ENCODE measurements at places on chromosomes 4 and X. TPM values are rescaled to one million over a fixed set of nuclear protein-coding genes. Genes with fewer than 3 reads are reported as not detected.

The ODAPH gene
- total RNA-seq = not detected

The TLR2 gene
- total RNA-seq = 35.2 TPM

The UBE2K gene
- 51.0 TPM for total RNA-seq

The GYG2 gene
- 10.9 TPM for total RNA-seq

The XPNPEP2 gene
- 6.6 TPM for total RNA-seq

The FDCSP gene
- total RNA-seq = not detected

The STK32B gene
- total RNA-seq = 1.6 TPM

The SPOCK3 gene
- total RNA-seq = not detected

The EVC2 gene
- total RNA-seq = 12.5 TPM

The NUP62CL gene
- total RNA-seq = 0.62 TPM

The PLP1 gene
- total RNA-seq = 637 TPM

DNA sequence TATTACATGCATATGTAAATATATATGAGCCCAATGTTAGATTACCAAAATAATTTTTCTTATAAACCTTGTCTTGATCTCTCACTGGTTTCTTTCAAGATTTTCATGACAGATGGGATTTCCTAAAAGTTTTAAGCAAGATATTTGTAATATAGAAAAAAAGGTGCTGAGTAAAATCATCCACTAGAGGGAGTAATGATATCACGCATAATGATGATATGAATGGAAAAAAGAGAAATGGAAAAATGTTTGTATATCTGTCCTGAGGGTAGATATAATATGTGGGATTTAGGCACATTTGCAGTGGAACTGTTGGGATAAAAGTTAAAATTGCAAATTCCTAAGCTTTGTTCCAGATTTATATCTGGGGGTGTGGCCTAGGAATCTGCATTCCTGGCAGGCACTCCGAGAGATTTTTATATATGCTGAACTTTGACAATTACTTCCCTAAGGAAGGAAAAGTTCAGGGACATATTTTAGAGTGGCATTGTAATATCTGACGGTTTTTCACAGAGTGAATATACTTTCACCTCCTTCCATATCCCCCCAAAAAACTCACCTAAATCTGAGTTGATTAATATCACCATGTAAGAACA lies 60.5 kb downstream of the TMA16 start:
- DNase-seq = no peak

GRCh38 chr4:152763796-152764195 lies 15.7 kb downstream of the TIGD4 start:
- DNase-seq = no peak

DNA sequence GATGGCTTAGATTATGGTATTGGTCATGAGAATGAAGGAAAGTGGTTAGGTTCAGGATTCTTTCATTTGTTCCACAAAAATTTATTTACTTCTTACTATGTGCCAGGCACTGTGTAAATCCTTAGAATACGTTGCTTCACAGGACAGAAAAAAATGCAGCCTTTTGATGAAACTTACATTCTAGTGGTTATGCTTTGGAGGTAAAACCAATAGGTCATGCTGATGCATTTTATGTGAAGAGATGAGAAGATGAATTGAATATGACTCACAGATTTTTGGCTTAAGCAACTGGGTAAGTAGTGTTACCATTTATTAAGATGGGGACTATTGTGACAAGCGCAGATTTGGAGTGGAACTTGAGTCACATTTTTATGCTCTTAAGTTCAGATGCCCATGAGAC lies 165.3 kb downstream of the GLRA2 start:
- DNase-seq = no peak

- DNase-seq = no peak
Measured at GRCh38 chr4:175536852-175537453, 275.1 kb downstream of the GPM6A start.

DNA sequence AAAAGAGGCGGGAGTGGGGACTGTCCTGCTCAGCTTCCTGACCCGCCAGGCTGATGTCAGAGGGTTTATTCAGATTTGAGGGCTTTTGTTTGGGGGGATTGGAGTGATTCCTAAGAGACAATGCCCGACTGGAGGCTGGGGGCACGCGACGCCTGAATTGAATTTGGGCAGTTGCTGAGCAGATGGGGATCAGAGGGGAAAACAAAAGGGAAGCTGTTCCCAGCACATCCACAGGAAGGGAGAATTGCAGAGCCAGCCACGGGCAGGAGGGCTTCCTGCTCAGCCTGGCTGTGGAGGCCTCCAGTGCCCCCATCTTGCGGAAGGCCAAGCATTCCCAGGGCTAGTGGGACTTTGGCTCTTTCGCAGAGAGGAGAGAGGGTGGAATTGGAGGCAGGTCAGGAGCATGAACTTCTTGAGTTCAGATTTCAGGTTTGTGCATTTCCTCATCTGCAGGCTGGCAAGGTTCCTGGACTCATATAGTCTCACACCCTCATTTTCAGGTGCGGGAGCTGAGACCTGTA lies 162.8 kb downstream of the NHS start:
- no peak for DNase-seq

DNA sequence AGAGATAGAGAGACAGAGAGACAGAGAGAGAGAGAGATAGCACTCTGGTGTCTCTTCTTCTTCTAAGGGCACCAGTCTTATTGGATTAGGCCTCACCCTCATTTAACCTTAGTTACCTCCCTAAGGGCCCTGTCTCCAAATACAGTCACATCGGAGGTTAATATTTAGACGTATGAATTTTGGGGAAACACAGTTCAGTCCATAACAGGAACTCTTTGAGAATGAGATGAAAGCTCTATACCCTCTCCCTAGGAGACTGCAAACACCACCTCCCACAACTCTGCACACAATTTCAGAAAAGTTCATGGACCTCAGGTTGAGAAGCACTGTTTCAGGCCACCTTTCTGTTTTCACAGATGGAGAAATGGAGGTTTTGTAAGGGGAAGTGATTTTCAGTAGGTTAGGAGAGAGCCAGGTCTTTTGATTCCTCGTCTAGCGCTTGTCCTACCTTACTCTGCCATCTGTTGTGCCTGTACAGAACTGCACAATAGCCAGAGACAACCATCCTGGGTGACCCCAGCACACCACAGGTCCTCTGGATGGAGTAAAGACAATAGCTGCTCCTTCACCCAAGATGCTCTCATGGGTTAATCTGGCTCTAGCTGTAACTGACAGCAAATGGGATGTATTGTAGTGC lies 16.9 kb upstream of the LOC101059915 start:
- DNase-seq = no peak

GRCh38 chr4:159401226-159401712 lies 298.4 kb downstream of the RAPGEF2 start:
- no peak for DNase-seq

DNA sequence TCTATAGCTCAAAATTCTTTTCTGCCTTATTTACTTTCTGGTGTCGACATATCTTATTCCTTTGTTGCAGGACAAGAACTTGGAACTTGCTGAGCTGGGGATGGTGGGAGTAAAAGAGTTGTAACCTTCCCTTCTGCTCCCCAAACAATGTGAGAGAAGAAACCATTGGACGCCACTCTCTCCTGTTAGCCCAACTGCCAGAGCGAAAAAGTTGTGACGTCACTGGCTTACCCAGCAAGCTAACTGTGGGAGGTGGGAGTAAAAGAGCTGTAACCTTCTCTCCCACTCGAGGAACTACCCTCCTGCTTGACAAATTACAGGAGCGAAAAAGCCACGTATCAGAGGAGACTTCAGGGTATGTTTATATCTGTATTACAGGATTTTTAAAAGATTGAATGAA lies 90.0 kb upstream of the PCDH10 start:
- no peak for DNase-seq

DNA sequence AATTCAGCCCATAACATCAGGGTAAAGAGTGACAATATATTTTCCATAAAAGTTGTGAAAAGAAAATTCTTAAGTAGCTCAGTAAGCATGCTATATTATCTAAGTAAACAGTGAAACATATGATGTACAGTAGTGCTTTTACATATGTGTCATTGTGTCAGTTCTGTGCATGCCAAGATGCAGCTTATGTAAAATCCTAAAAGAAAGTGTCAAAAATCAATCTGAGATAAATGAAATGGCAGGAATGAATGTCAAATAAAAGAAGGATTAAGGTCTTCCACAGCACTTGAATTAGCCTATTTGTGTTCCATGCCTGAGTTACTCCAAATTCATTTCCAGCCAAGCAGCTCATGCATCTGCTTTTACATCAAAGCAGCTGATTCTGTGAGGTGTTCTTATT lies 452.7 kb upstream of the HS3ST1 start:
- DNase-seq = no peak

GRCh38 chr4:168845897-168846296 lies 164.2 kb downstream of the CBR4 start:
- DNase-seq = no peak

GRCh38 chr4:147587041-147587440 lies 30.2 kb upstream of the TMEM184C start:
- DNase-seq = no peak

- DNase-seq = no peak
Measured at GRCh38 chrX:119673336-119673735, 19.6 kb downstream of the SEPTIN6 start.

- no peak for DNase-seq
Measured at GRCh38 chr4:118773429-118773792, 62.5 kb downstream of the SEC24D start.

GRCh38 chr4:185598846-185599552 lies 63.7 kb upstream of the PDLIM3 start:
- DNase-seq = no peak

DNA sequence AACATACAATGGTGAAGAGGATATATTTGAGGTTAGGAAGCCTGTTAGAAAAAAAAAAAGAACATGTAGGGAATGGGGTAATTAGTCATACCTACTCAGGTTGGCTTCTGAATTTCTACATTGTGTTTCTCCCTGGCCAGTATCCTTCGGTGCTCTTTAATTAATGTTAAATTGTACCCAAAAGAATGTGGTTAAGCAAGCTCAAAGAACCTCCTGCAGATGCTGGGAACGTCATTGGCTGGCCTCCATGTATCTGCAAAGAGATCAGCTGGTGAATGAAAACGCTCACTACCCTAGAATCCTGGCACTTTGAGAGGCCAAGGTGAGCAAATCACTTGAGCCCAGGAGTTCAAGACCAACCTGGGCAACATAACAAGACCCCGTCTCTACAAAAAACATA lies 942.3 kb upstream of the PRKX start:
- DNase-seq = no peak

DNA sequence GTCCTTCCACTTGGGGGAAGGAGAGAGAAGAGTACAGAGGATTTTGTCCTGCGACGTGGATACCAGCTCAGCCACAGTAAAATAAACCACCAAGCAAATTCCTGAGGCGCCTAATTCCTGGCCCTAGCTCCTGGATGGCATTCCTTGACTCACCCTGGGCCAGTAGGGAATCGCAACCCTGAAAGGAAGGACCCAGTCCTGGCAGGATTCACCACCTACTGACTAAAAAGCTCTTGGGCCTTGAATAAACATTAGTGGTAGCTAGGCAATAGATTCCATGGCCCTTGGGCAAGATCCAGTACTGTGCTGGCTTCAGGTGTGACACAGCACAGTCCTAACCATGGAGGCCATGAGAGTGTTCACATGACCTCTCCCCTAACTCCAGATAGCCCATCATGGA lies 45.6 kb downstream of the GABRA3 start:
- DNase-seq = no peak

GRCh38 chrX:68420559-68420958 lies 12.7 kb downstream of the OPHN1 start:
- DNase-seq = no peak

DNA sequence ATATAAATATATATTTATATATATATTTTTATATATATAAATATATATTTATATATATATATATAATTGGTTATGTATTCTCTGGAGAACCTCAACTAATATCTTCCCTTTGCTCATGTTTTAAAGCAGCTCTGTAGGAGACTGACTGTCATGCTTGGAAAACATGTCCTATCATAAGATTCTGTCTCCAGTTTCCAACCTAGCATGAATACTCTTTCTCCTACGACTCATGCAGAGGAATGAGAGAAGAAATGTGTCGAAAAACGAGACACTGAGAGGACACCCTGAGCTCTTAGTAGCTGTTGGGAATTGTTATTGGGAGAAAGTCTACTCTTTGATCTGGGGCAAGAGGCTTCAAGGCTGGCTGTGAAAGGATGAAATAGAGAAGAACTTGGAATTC lies 166.5 kb upstream of the SLIT2 start:
- DNase-seq = no peak

GRCh38 chrX:15751155-15751819 lies 13.2 kb downstream of the CA5B start:
- no peak for DNase-seq

- DNase-seq = no peak
Measured at GRCh38 chr4:6087669-6088341, 69.6 kb upstream of the C4orf50 start.

- no peak for DNase-seq
Measured at GRCh38 chrX:7059214-7059838, 88.2 kb upstream of the STS start.

- DNase-seq = no peak
Measured at GRCh38 chrX:41300758-41301437, 33.1 kb upstream of the DDX3X start.

DNA sequence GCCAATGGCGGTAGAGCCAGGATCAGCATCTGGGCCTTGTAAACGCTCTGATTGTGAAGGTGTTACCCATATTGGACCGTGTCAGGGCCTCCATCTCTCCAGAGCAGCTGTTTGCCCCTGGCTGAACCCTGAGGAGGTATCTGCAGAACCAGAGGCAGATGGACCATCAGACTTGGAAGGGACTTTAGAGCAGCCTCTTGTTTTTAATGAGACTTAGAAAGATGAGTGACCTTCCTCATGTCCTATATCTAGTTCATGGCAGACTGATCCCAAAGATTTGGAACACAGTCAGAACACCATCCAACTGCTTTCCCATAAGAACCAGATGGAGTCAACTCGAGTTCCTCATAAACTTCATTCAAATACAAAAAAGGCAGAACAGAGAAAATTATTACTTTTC lies 135.1 kb upstream of the MSX1 start:
- no peak for DNase-seq

All from sciatic nerve (tissue), 2 donors.